ENCODE measurements at places on chromosomes 6 and 20. TPM values are rescaled to one million over a fixed set of nuclear protein-coding genes. Genes with fewer than 3 reads are reported as not detected.

GRCh38 chr6:1496836-1497760, 107.7 kb downstream of the FOXF2 start:
- H3K36me3 ChIP-seq: no peaks in the 10 kb centered on the region
- H3K27ac ChIP-seq: no peak overlapping the region
- no peak for DNase-seq
- no peak overlapping the region for H3K4me3 ChIP-seq

- no peaks in the 10 kb centered on the region for H3K36me3 ChIP-seq
- no peak overlapping the region for H3K27ac ChIP-seq
- H3K4me3 ChIP-seq: no peak overlapping the region
- no peaks in the 10 kb centered on the region for H3K27me3 ChIP-seq
- H3K4me1 ChIP-seq: no peaks in the 10 kb centered on the region
Measured at GRCh38 chr6:141394565-141395051, 738.1 kb upstream of the GJE1 start.

GRCh38 chr6:43873806-43874714, 104.0 kb downstream of the VEGFA start:
- no peak for DNase-seq
- no peak overlapping the region for H3K27ac ChIP-seq
- no peaks in the 10 kb centered on the region for H3K27me3 ChIP-seq
- no peak overlapping the region for H3K4me3 ChIP-seq
- no peaks in the 10 kb centered on the region for H3K4me1 ChIP-seq

DNA sequence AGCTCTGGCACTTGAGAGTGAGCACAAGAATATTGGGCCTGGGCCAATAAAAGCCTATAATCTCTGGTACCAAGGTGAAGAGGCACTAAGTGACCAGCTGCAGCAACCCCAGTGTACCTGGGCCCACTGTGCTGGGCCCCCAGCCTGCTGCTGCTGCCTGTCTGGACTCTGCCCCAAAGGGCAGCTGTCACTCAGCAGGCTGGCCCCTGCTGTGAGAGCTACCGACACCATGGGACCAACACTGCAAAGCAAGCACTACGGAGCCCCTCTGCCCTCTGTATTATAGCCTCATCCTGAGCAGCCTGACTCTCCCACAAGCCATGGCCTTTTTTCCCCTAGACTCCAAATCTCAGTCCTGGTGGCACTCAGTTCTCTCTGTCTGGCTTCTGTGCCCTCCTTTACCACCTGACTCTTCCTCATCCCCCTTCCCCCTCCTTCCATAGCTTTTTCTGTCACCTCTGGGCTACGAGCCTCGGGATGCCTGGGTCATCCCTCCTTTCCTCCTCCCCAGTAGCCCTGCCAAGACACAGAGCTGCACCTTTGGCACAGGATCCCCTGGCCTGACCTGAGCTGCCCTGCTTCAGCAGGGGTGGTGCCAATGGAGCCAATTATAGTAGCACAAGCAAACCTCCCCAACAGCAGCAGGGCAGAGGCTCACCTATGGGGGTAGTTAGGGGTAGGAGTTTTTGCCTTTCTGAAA, 14.2 kb downstream of the RRP36 start:
- no peak overlapping the region for H3K27ac ChIP-seq
- no peaks in the 10 kb centered on the region for H3K27me3 ChIP-seq
- DNase-seq: no peak
- no peaks in the 10 kb centered on the region for H3K4me1 ChIP-seq
- no peak overlapping the region for H3K4me3 ChIP-seq

GRCh38 chr6:41097467-41098090, 24.8 kb downstream of the NFYA start:
- no peak for DNase-seq
- H3K27me3 ChIP-seq: no peaks in the 10 kb centered on the region
- no peak overlapping the region for H3K4me3 ChIP-seq
- H3K27ac ChIP-seq: no peak overlapping the region

DNA sequence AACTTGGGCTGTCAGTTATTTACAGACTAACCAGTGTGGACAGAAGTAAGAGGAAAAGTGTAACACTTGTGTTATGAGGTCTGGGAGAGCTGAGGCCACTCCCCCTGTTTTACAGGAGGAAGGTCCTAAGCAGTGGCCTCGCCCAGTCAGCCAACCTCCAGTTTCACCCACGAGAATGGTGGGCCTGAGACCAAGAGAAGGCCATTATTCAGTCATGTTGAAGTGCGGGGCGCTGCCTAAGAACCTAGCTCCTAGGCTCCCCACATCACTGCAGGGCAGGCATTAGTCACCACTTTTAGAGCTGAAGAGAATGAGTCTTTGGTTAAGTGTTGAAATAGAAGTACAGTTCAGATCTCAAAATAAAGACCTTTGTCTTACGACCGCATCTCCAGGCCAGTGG, 27.9 kb downstream of the CDYL start:
- no peaks in the 10 kb centered on the region for H3K36me3 ChIP-seq
- H3K27ac ChIP-seq: no peak overlapping the region
- peaks cover 23% of the 10 kb centered on the region for H3K4me1 ChIP-seq
- no peak overlapping the region for H3K4me3 ChIP-seq
- no peak for DNase-seq

DNA sequence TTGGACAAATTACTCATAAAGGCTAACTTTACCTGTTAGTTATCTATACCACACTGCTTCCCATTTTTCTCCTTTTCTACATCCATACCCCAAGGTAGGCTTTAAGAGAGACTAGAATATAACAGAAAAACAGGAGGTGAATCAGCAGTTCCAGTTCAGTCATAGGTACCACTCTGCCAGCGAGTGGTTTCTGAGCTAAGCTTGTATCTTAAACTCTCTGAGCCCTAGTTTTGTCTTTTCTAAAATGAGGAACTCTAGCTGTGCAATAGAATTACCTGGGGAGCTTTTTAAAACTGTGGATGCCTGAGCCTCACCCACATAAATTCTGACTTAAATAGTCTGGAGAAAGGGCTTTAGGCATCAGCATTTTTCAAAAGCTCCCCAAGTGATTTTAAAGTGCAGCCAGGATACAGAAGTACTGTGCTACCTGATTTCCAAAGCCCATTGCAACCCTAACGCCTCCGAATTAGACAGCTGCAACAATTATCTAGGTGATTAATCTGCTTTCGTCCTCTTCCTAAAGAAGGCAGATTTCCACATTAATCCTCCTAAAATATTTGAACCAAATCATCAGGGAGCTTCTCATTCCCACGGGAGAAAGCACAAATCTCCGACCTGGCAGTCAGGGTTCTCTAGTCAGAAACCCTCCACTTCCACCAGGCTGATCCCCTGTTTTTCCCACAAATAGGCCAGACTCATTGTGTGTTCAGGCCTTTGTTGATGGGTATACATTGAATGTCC, 37.4 kb upstream of the RPL7L1 start:
- no peaks in the 10 kb centered on the region for H3K36me3 ChIP-seq
- no peak overlapping the region for H3K4me3 ChIP-seq
- no peaks in the 10 kb centered on the region for H3K27me3 ChIP-seq
- H3K27ac ChIP-seq: no peak overlapping the region
- DNase-seq: no peak

GRCh38 chr6:34549026-34549803, 6.9 kb downstream of the SPDEF start:
- H3K4me3 ChIP-seq: no peak overlapping the region
- H3K36me3 ChIP-seq: no peaks in the 10 kb centered on the region
- H3K27ac ChIP-seq: no peak overlapping the region
- H3K4me1 ChIP-seq: no peaks in the 10 kb centered on the region
- no peak for DNase-seq

- no peak overlapping the region for H3K4me3 ChIP-seq
- no peak overlapping the region for H3K27ac ChIP-seq
- no peak for DNase-seq
- H3K4me1 ChIP-seq: peaks cover 23% of the 10 kb centered on the region
- peaks cover 12% of the 10 kb centered on the region for H3K36me3 ChIP-seq
Measured at GRCh38 chr20:39009348-39009747, 47.2 kb downstream of the DHX35 start.

- no peak overlapping the region for H3K27ac ChIP-seq
- H3K36me3 ChIP-seq: no peaks in the 10 kb centered on the region
- no peaks in the 10 kb centered on the region for H3K27me3 ChIP-seq
- DNase-seq: no peak
Measured at GRCh38 chr6:109865968-109866367, 112.1 kb upstream of the GPR6 start.

DNA sequence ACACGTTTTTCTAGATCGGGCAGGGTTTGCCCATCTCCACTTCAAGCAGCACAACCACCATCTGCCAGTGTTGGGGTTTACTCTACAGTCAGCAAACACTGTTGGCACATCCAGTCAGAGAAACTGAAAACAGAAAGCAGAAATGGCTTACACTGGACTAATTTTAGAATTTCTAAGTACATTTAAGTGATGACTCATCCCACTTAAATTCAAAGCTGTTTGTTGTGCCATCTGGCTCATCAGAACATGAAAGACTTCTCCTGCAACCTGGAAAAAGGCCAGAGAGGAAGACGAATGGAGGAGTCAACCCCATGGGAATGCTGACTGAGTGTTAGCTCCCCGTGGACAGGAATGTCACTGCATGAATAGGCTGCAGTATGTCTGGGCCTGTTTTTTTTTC, 21.8 kb downstream of the FAM209B start:
- H3K27ac ChIP-seq: no peak overlapping the region
- H3K36me3 ChIP-seq: no peaks in the 10 kb centered on the region
- no peak for DNase-seq
- H3K4me3 ChIP-seq: no peak overlapping the region
- H3K4me1 ChIP-seq: no peaks in the 10 kb centered on the region
- H3K27me3 ChIP-seq: no peaks in the 10 kb centered on the region

DNA sequence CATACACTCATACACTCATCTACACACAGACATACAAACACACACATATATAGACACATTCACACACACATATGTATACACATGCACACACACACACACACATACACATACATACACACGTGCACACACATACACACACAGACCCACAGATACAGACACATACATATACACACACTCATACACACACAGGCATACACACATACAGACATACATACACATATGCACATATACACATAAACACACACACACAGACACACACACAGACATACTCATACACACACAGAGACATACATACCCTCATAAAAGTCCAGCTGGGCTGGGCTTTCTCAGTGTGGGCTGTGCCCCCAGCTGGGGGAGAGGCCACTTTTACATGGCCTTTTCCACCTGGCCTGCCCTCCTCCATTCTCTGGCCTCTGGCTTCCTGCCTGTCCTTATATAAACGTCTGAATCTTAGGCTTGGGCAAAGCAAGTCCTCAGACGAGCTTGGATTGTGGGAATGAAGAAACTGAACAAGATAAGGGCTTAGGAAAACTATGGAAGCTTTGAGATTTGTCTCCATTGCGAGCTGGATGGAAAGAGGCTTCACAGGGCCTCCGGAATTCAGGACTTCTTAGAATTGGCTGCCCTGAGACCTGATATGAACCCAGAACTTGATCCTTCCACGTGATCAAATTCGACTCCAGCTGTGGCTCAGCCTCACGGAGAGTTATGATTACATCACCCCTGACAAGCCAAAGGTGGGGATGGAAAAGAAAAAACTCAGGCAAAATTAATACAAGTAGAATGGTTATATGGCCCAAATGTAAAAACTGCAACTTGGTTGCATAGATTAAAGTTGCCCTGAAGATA, 22.5 kb upstream of the CST3 start:
- H3K27me3 ChIP-seq: no peaks in the 10 kb centered on the region
- no peak for DNase-seq
- no peaks in the 10 kb centered on the region for H3K36me3 ChIP-seq

GRCh38 chr6:16925461-16925860, 164.2 kb upstream of the ATXN1 start:
- no peak overlapping the region for H3K27ac ChIP-seq
- no peaks in the 10 kb centered on the region for H3K36me3 ChIP-seq
- no peaks in the 10 kb centered on the region for H3K27me3 ChIP-seq
- H3K4me3 ChIP-seq: no peak overlapping the region
- no peaks in the 10 kb centered on the region for H3K4me1 ChIP-seq

GRCh38 chr6:54810147-54810546, 36.4 kb upstream of the FAM83B start:
- H3K4me3 ChIP-seq: no peak overlapping the region
- no peaks in the 10 kb centered on the region for H3K4me1 ChIP-seq
- H3K36me3 ChIP-seq: no peaks in the 10 kb centered on the region
- no peak for DNase-seq
- H3K27ac ChIP-seq: no peak overlapping the region
- no peaks in the 10 kb centered on the region for H3K27me3 ChIP-seq

GRCh38 chr6:31079656-31080261, 32.6 kb downstream of the C6orf15 start:
- H3K27ac ChIP-seq: no peak overlapping the region
- H3K4me3 ChIP-seq: no peak overlapping the region

DNA sequence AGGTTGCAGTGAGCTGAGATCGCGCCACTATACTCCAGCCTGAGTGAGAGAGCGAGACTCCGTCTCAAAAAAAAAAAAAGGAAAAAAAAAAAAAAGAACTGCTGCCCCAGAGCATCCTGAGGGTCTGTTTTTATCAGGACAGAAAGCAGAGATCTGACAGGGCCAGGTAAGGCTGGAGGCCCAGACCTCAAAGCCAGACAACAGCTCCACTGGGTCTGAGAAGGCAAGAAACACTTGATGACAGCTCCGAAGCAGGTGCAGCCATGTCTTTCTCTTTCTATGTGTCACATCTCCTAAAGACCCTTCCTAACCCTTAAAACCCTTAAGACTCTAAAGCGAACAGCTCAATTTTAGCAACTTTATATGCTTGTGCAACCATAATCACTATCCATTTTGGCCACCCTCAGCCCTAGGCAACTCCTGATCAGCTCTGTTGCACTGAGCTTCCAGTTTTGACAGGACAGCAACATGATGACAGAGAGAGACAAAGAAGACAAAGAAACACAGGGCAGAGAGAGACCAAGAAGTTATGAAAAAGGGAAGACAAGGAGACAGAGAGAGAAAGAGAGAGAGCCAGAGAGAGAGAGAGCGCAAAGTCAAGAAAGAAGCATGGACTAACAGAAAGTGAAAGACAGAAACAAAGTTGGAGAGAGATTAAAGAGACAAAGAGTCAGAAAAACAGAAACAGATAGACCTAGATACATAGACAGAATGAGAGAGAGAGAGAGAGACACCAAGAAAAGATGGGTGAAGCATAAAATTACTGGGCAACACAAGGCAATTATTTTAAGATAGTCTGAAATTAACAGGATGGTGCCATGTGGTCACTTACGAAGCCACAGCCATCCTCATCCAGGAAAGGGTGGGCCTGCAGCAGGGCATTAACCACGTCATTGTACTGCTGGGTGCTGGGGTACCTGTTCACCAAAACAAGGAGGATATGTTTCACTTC, 39.2 kb downstream of the SAMD3 start:
- peaks cover 10% of the 10 kb centered on the region for H3K36me3 ChIP-seq
- DNase-seq: peak; percentile 64
- H3K27me3 ChIP-seq: no peaks in the 10 kb centered on the region
- peak overlapping the region; percentile 40 for H3K27ac ChIP-seq
- peaks cover 39% of the 10 kb centered on the region for H3K4me1 ChIP-seq
- H3K4me3 ChIP-seq: no peak overlapping the region

- H3K36me3 ChIP-seq: no peaks in the 10 kb centered on the region
- H3K4me3 ChIP-seq: no peak overlapping the region
- DNase-seq: no peak
- H3K27me3 ChIP-seq: no peaks in the 10 kb centered on the region
- H3K27ac ChIP-seq: no peak overlapping the region
Measured at GRCh38 chr20:24296477-24297261, 172.8 kb upstream of the SYNDIG1 start.

- H3K4me3 ChIP-seq: no peak overlapping the region
- H3K27ac ChIP-seq: no peak overlapping the region
- no peaks in the 10 kb centered on the region for H3K27me3 ChIP-seq
- H3K4me1 ChIP-seq: no peaks in the 10 kb centered on the region
- no peak for DNase-seq
Measured at GRCh38 chr6:150654608-150655007, 54.9 kb downstream of the PLEKHG1 start.

The ADGRF4 gene
- not detected for polyA plus RNA-seq

The GINS1 gene
- 0.62 TPM for polyA plus RNA-seq

The IMPG1 gene
- not detected for polyA plus RNA-seq

The SIRPB2 gene
- polyA plus RNA-seq: not detected

The CRISP3 gene
- polyA plus RNA-seq: not detected

The FGD2 gene
- 0.11 TPM for polyA plus RNA-seq

The ATP6V1G2 gene
- 1.00 TPM for polyA plus RNA-seq

The MBOAT1 gene
- 3.8 TPM for polyA plus RNA-seq

The NUS1 gene
- polyA plus RNA-seq: 16.4 TPM

All from CD4-positive, alpha-beta memory T cell (primary cell).